ENCODE measurements at places on chromosomes 3 and 15.
A peak's percentile ranks its signal among the peaks of the same experiment; 100 is the strongest.

- DNase-seq = no peak
Observed at GRCh38 chr3:171125010-171125409, 98.5 kb upstream of the SLC2A2 start.

DNA sequence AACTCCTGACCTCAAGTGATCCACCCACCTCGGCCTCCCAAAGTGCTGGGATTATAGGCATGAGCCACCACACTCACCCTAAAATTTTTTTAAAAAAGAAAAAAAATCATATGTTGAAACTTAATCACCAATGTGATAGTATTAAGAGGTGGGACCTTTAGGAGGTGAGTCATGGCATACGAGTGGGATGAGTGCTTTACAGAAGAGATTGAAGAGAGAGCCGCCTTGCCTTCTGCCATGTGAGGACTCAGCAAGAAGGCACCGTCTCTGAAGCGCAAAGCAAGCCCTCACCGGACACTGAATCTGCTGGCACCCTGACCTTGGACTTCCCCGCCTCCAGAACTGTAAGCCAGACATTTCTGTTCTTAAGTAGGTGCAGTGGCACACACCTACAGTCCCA is 5.5 kb downstream of the ARPIN start:
- no peak for DNase-seq

DNA sequence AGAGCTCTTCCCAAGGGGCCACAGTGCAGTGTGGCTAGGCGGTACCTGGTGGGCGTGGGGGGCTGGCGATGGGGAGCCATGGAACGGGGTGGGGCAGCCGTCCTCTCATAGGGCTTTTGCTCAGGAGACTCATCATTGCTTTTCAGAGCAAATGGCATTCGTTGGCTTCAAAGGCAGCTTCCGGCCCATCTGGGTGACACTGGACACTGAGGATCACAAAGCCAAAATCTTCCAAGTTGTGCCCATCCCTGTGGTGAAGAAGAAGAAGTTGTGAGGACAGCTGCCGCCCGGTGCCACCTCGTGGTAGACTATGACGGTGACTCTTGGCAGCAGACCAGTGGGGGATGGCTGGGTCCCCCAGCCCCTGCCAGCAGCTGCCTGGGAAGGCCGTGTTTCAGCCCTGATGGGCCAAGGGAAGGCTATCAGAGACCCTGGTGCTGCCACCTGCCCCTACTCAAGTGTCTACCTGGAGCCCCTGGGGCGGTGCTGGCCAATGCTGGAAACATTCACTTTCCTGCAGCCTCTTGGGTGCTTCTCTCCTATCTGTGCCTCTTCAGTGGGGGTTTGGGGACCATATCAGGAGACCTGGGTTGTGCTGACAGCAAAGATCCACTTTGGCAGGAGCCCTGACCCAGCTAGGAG is 40.8 kb downstream of the MESD start:
- DNase-seq = no peak

GRCh38 chr3:132654190-132654589 is 5.4 kb downstream of the ACAD11 start:
- DNase-seq = no peak

GRCh38 chr3:120567370-120568201 is 28.6 kb upstream of the NDUFB4 start:
- DNase-seq = peak; percentile 49

GRCh38 chr15:87939848-87940457 is 316.6 kb downstream of the NTRK3 start:
- no peak for DNase-seq

All from HEK293T (cell line).